ENCODE measurements at places on chromosomes 5 and 9.

DNA sequence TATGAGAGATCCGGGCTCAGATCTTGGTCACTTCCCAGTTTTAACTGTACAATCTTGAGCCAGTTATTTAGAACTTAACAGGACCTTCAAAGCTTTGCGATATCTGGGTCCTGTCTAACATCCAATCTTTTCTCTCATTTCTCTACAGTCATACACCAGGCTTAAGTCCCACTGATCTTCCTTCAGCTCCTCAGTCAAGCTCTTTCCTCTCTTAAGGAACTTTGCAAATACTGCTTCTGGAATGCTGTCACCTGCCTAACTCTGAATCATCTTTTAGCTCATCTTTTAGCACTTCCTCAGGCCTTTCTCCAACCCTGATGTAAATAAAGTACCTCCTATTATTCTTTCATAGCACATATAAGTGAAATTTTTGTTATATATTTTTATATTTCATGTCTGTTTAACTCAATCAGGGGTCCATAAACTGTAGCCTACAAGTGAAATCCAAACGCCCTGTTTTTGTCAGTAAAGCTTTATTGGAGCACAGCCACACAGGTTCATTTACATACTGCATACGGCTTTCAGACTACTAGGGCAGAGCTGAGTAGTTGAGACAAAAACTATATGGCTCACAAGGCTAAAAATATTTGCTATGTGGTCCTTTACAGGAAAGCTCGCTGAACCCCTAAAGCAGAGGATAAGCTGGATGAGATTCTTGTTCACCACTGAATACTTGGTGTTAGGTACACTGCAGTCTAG, 63.5 kb downstream of the MEF2C start:
- DNase-seq, result no peak

DNA sequence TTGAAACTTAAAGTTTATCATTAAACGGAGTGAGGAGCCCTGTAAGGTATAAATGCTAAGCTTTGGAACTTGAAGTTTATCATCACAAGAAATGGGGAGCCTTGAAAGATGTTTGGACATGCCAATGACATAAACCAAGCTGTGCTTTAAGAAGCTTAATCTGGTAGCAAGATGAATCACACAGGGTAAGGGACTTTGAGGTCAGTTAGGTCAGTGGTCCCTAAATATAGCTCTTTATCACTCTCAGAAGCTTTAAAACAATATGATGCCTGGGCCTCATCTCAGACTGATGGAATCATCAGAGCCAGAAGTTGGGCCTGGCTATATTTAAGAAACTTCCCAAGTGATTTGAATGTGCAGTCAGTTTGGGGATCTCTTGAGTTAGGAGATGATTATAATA, 85.7 kb downstream of the TNC start:
- DNase-seq, result no peak

GRCh38 chr5:3899093-3899492, 303.5 kb downstream of the IRX1 start:
- DNase-seq, result no peak

DNA sequence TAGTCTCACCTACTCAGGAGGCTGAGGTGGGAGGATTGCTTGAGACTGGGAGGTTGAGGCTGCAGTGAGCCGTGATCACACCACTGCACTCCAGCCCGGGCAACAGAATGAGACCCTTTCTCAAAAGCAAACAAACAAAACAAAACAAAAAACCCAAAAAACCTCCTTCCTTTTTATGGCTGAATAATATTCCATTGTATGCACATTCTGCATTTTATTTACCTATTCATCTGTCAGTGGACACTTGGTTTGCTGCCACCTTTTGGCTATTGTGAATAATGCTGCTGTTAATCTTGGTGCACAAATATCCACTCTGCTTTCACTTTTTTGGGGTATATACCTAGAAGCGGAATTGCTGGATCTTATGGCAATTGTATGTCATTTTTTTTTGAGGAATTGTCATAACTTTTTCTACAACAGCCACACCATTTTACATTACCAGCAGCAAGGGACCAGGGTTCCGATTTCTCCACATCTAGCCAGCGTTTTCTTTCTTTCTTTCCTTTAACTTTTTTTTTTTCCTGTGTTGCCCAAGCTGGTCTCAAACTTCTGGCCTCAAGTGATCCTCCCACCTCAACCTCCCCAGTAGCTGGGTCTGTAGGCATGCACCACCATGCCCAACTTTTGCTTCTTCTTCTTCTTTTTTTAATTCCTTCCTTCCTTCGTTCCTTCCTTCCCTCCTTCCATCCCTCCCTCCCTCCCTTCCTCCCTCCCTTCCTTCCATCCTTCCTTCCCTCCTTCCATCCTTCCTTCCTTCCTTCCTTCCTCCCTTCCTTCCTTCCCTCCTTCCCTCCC, 30.6 kb downstream of the NKX2-5 start:
- no peak for DNase-seq

DNA sequence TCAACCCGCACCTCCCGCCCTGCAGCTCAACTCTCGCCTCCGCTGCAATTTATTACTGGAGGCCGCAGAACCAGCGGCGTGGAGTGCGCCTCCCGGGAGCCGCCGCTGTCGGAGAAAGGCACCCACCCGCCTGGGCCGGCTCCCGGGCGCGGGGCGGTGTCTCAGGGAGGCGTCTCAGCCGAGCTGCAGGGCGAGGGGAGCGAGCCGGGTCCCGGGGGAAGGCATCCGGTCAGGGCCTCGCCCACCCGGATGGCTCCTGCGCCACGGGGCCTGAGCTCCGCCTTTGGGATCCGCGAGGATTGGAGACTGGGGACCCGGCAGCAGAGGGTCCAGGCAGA, 32.9 kb downstream of the TSPAN17 start:
- no peak for DNase-seq

DNA sequence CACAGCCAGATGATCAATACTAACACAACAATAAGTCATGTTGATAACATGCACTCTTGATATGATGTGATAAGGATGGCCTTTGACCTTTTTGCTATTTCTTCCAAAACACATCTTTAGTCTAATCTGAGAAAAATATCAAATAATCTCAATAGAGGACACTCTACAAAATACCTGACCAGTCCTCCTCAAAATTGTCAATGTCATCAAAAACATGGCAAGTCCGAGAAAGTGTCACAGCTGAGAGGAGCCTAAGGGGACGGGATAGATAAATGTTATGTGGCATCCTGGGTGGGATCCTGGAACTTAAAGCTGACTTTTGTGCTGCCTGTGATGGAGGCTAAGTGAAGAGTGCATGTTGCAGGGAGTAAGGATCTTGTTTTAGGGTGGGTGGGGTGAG, 699.6 kb upstream of the ADAMTS16 start:
- no peak for DNase-seq

DNA sequence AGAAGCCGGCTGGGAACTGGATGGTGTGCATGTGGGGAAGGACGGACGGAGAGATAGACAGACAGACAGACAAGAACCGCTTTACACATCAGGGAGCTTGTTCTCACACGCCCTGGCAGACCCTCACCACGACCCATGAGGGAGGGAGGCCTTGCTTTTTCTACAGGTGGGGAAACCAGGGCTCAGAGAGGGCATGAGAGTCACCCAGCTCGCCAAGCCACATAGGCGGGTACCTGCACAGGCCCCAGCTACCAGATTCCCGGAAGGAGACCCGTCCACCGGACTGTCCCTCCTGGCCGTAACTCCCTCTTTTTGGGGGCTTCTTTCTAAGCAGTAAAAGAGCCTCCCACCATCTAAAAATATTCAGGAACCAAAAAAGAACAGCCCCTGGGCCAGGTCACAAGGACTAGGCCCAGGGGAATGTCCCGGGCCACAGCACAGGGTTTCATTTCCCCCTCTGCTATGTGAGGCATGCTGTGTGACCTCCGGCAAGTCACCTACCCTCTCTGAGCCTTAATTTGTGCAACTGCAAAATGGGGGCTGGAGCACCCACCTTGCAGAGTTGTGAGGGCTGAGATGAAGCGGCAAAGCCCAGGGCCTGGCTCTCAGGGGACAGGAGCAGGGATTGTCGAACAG, 84.4 kb upstream of the SARDH start:
- no peak for DNase-seq
